CD8-positive, alpha-beta memory T cell (primary cell): ENCODE measurements at places on chromosomes 3 and 15. TPM values are rescaled to one million over a fixed set of nuclear protein-coding genes. Genes with fewer than 3 reads are reported as not detected.
A peak's percentile ranks its signal among the peaks of the same experiment; 100 is the strongest.

DNA sequence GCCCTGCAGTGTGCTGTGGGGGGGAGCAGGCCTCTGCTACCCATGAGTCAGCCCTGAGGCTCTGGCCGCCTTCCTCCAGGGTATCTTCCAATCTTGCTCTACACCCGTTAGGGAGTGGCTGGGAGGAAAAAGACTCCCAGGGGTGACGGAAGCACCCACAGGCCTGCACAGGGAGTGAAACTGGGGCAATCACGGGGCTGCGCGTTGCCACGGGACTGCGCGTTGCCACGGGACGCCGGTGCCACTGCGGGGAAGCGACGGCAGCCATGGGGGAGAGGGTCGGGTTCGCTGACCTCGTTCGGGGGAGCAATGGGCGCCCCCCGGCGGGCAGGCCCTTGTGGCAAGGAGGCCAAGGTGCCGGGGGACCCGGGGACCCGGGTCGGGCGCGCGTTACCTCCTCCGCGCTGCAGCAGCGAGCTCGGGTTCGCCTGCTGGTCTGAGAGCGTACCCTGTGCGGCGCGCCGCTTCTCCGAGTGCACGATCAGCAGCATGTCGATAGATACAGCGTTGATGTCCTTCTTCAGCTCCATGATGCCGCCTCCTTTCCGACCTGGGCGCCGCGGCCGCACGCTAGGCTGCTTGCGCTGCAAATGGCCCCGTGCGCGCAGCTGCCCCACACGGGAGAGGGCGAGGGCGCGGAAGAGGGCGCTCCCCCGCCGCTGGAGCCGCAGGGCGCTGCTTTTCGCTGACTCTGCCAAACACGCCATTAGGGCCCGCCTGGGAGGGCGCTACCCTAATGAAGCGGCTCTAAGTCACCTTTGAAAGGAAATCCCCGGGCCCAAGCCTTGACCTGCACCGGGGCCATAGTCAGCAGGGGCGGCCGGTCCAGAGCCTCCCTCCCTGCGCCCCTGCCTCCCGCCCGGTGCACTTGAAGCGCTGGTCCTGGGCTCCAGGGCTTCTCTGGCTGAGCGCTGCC is at the start of gene KY:
KY (minus strand) TSS at position 592 of the 916 bp plus-strand sequence; CDS start at position 530, 62 bp downstream.
- no peak within 1 kb of the TSS for H3K27ac ChIP-seq
- H3K36me3 ChIP-seq = no peaks in the 10 kb centered on the region
- H3K27me3 ChIP-seq = no peaks in the 10 kb centered on the region
- no peak for DNase-seq
- H3K4me1 ChIP-seq = no peaks in the 10 kb centered on the region

- DNase-seq = no peak
- H3K36me3 ChIP-seq = no peaks in the 10 kb centered on the region
- H3K27me3 ChIP-seq = no peaks in the 10 kb centered on the region
- H3K27ac ChIP-seq = no peak overlapping the region
- no peaks in the 10 kb centered on the region for H3K4me1 ChIP-seq
These were observed 16.3 kb upstream of the IQCF2 start for GRCh38 chr3:51845129-51845528.

The BCL2A1 gene
- total RNA-seq = 56.8 TPM

DNA sequence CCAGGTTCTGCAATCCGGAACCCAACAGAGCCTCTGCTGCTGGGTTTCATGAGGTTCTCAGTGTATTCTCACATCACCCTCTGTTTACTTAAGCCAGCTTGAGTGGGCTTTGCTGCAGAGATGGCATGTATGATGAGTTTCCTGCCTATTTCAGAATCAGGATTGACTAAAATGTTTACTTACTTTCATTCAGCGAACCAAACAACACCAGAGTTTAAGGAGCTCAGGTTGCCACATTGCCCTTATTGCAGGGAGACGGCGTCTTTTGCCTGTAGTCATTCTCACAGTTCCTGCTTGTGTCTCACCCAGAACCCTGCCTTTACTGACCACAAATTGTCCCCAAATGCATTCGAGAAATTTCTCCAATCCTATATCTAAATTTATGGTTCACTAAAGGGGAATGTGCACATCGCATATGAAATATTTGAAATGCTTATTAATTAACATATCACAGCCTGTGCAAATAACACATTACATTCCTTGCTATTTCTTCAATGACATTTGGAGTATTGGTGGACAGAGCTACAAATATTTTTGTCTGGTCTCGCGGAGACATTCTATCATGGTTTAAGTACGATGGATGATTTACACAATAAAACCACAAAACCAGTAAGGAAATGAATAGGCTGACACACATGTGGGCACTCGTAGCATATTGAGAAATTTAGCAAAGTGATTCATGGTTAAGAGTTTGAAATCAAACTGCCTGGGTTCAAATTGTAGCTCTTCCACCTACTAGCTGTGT is 377.2 kb upstream of the CFAP20DC start:
- H3K4me3 ChIP-seq = no peak overlapping the region
- H3K4me1 ChIP-seq = peaks cover 44% of the 10 kb centered on the region
- H3K27me3 ChIP-seq = no peaks in the 10 kb centered on the region
- H3K27ac ChIP-seq = no peak overlapping the region
- H3K36me3 ChIP-seq = no peaks in the 10 kb centered on the region

DNA sequence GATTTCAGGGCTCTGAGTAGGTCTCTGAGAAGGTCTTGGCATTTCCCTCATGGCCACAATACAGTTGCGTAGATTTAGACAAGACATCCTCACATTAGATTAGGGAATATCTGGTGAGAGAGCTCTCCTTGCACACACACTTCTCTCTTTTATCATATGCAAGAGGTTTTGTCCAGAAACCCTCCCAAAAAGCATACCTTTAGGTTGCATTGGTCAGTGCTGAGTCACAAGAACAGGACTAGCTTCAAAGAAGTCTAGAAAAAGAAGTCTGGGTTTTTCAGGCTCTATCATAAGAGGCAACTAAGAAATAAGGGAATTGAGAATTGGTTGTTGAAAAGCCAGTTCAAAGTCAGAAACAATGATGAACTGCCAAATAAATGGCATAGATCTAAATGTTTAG is 40.1 kb upstream of the MITF start:
- H3K27ac ChIP-seq = no peak overlapping the region
- no peaks in the 10 kb centered on the region for H3K4me1 ChIP-seq
- H3K4me3 ChIP-seq = no peak overlapping the region
- no peaks in the 10 kb centered on the region for H3K36me3 ChIP-seq
- H3K27me3 ChIP-seq = no peaks in the 10 kb centered on the region

The CMC1 gene
- 50.1 TPM for total RNA-seq

GRCh38 chr3:185024966-185025365 is 127.9 kb downstream of the C3orf70 start:
- no peak overlapping the region for H3K27ac ChIP-seq
- no peaks in the 10 kb centered on the region for H3K27me3 ChIP-seq
- H3K36me3 ChIP-seq = peaks cover 10% of the 10 kb centered on the region

The PEX11A gene
- 3.5 TPM for total RNA-seq

The GP5 gene
- 0.31 TPM for total RNA-seq

GRCh38 chr3:127050733-127051132 is 67.8 kb downstream of the PLXNA1 start:
- no peaks in the 10 kb centered on the region for H3K27me3 ChIP-seq
- no peak for DNase-seq
- H3K4me1 ChIP-seq = no peaks in the 10 kb centered on the region
- H3K27ac ChIP-seq = no peak overlapping the region

The GOLGA6B gene
- total RNA-seq = not detected

DNA sequence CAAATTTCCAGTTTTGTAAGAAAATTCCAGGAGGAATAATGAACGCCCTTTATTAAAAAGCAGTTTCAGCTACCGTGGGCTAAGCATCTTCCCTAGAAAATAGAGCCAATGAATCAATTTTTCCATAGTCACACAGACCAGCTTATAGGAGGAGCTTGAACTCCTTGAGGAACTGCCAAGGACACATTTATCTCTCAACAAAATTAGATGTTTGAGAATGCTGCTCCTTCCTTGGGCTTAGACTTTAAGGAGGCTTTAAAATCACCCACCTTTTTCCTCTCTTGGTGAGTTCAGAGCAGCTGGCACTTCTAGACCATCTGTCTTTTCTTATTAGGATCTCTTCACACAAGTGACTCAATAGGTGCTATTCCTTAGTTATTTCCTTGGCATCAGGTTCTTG is 588.0 kb downstream of the SQOR start:
- no peaks in the 10 kb centered on the region for H3K4me1 ChIP-seq
- no peak overlapping the region for H3K4me3 ChIP-seq
- no peaks in the 10 kb centered on the region for H3K27me3 ChIP-seq

DNA sequence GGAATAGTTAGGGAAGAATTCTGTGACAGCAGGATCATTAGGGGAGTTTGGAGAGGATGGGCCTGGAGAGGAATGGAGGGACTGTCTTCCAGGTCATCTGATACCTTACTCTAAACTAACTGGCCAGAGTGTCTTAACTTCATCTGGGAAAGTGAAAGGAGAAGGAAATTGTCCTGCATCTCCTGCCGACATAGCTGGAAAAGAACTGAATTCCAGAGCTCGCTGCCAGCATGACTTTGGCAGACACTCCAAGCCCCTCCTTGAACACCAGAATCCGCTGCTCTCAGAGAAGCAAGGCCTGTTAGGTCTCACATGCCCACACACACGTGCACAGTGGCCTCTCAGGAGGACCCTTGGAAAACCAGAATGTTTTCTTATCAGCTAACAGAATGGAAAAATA is 10.5 kb downstream of the ABI3BP start:
- H3K27ac ChIP-seq = no peak overlapping the region
- H3K4me3 ChIP-seq = no peak overlapping the region
- DNase-seq = no peak
- H3K4me1 ChIP-seq = no peaks in the 10 kb centered on the region
- no peaks in the 10 kb centered on the region for H3K36me3 ChIP-seq

DNA sequence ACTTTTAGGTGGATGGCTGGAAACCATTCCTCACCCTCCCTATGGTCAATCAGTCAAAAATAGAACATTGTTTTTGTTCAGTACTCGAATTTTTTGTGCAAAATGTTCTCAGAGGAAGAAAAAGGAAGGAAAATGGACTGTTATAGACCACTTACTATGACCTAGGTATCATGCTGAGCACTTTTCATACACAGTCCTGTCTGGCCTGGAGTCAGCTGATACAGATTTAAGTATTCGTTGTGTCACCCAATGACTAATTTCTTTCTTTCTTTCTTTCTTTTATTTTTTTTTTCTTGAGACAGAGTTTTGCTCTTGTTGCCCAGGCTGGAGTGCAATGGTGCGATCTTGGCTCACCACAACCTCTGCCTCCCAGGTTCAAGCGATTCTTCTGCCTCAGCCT is 29.1 kb upstream of the TNIK start:
- no peak overlapping the region for H3K27ac ChIP-seq
- peaks cover 36% of the 10 kb centered on the region for H3K4me1 ChIP-seq
- no peak overlapping the region for H3K4me3 ChIP-seq

The UBP1 gene
- 70.8 TPM for total RNA-seq

- peak; percentile 4 for DNase-seq
- no peak overlapping the region for H3K27ac ChIP-seq
- H3K36me3 ChIP-seq = no peaks in the 10 kb centered on the region
- no peaks in the 10 kb centered on the region for H3K4me1 ChIP-seq
- H3K4me3 ChIP-seq = no peak overlapping the region
- H3K27me3 ChIP-seq = no peaks in the 10 kb centered on the region
These were observed 180.0 kb downstream of the CD47 start for GRCh38 chr3:107910713-107911259.

- H3K27me3 ChIP-seq = no peaks in the 10 kb centered on the region
- no peaks in the 10 kb centered on the region for H3K36me3 ChIP-seq
- peaks cover 13% of the 10 kb centered on the region for H3K4me1 ChIP-seq
- no peak overlapping the region for H3K27ac ChIP-seq
- no peak for DNase-seq
These were observed 66.6 kb upstream of the RAP2B start for GRCh38 chr3:153095441-153095840.

The WDR72 gene
- not detected for total RNA-seq

The PRR20G gene
- not detected for total RNA-seq
